ENCODE measurements at places on chromosomes 11 and 22. TPM values are rescaled to one million over a fixed set of nuclear protein-coding genes. Genes with fewer than 3 reads are reported as not detected.
A peak's percentile ranks its signal among the peaks of the same experiment; 100 is the strongest.

The DDTL gene
- not detected for total RNA-seq

The APOA5 gene
- not detected for total RNA-seq

The PKP3 gene
- total RNA-seq: 0.42 TPM

The KRTAP5-9 gene
- total RNA-seq: not detected

The INS gene
- not detected for total RNA-seq

The ELP4 gene
- 20.3 TPM for total RNA-seq

The MPZL2 gene
- total RNA-seq: not detected

The CYP2D6 gene
- total RNA-seq: 3.5 TPM

The MRGPRX4 gene
- total RNA-seq: not detected

The RFPL2 gene
- not detected for total RNA-seq

The OR51E1 gene
- not detected for total RNA-seq

The ELFN2 gene
- total RNA-seq: 0.09 TPM

The LINC01488 gene
- total RNA-seq: not detected

- peaks cover 40% of the 10 kb centered on the region for H3K27me3 ChIP-seq
- no peak overlapping the region for H3K4me3 ChIP-seq
- no peaks in the 10 kb centered on the region for H3K36me3 ChIP-seq
- H3K27ac ChIP-seq: no peak overlapping the region
Observed at GRCh38 chr22:50735739-50736030, 2.3 kb upstream of the ACR start.

- H3K4me3 ChIP-seq: peak overlapping the region; percentile 90
- peak overlapping the region; percentile 97 for H3K27ac ChIP-seq
- peaks cover 11% of the 10 kb centered on the region for H3K27me3 ChIP-seq
- no peaks in the 10 kb centered on the region for H3K36me3 ChIP-seq
- no peak for DNase-seq
- peaks cover 21% of the 10 kb centered on the region for H3K4me1 ChIP-seq
Observed at GRCh38 chr22:38569181-38569971, 607 bp downstream of the DMC1 start.

DNA sequence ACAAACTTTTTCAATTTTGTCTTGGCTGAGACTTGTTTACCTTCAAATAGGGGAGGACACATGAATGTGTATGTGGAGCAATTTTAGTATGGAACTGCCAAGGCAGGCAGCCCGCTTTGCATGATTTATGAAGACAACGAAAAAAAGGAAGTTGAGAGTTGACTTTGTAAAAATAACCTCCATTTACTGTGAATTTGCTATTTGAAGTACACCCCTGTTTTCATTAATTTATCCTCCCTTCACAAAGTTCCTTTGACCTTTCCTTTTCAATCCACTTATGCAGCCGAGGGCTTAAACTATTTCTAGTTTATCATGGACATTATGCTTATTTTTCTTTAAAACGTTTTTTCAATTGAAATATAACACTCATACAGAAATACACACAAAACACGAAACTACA is 369.6 kb upstream of the CADM1 start:
- H3K27ac ChIP-seq: no peak overlapping the region
- H3K4me3 ChIP-seq: no peak overlapping the region
- peaks cover 21% of the 10 kb centered on the region for H3K4me1 ChIP-seq
- no peaks in the 10 kb centered on the region for H3K36me3 ChIP-seq

DNA sequence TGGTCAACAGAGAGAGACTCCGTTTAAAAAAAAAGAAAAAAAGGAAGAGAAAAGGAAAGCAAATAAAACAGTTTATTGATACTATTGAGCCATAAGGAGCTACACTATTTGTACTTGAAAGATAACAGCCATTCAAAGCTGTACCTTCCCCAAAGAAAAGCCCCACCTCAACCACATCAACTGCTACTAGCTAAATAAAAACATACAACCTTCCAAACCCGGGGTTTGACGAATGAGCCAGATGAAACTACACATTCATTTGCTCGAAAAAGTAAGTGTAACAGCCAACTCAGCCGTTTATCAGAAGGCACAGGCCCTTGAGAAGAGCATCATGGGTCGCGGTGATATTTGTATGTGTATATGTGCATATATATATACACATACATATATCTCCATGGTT is 78.4 kb downstream of the SIK3 start:
- H3K36me3 ChIP-seq: no peaks in the 10 kb centered on the region
- peaks cover 10% of the 10 kb centered on the region for H3K4me1 ChIP-seq
- H3K4me3 ChIP-seq: no peak overlapping the region
- no peak for DNase-seq

GRCh38 chr22:19497245-19497644 is 17.5 kb downstream of the CDC45 start:
- no peaks in the 10 kb centered on the region for H3K27me3 ChIP-seq
- H3K36me3 ChIP-seq: peaks cover 4% of the 10 kb centered on the region
- no peak overlapping the region for H3K27ac ChIP-seq

DNA sequence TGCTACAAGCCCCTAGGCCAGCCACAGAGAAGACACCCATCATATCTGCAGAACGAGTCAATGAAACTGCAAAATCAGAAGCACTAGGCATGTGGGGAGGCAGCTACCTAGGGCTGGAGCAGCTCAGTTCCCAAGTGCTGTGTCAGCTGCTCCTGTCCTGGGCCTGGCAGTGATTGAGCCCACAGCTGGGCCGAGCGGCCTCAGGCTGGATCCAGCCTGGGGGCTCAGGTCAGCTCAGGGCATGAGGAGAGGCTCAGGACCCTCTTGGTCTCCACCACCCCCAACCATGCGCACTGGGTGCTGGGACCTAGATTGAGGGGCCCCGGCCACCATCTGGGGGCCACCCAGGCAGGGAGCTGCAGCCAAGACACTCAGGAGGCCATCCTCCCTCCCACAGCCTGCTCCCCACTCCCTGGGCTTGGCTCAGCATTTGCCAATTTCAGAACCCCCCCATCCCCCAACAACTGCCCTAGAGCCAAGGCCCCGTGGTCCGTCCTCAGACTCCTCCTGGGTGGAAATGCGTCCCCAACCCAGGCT is 2.4 kb upstream of the TNNT3 start:
- no peak overlapping the region for H3K27ac ChIP-seq
- peaks cover 2% of the 10 kb centered on the region for H3K36me3 ChIP-seq
- H3K4me1 ChIP-seq: no peaks in the 10 kb centered on the region
- no peaks in the 10 kb centered on the region for H3K27me3 ChIP-seq

GRCh38 chr11:111582881-111583280 is 19.4 kb upstream of the SIK2 start:
- H3K27me3 ChIP-seq: no peaks in the 10 kb centered on the region
- H3K4me1 ChIP-seq: no peaks in the 10 kb centered on the region
- no peaks in the 10 kb centered on the region for H3K36me3 ChIP-seq
- H3K4me3 ChIP-seq: no peak overlapping the region

- no peak overlapping the region for H3K4me3 ChIP-seq
- DNase-seq: no peak
- H3K36me3 ChIP-seq: no peaks in the 10 kb centered on the region
- H3K4me1 ChIP-seq: peaks cover 68% of the 10 kb centered on the region
- no peak overlapping the region for H3K27ac ChIP-seq
- H3K27me3 ChIP-seq: no peaks in the 10 kb centered on the region
Observed at GRCh38 chr22:43008921-43009320, 6.0 kb downstream of the PACSIN2 start.

GRCh38 chr11:60389279-60389910 is 6.9 kb upstream of the MS4A14 start:
- H3K27me3 ChIP-seq: no peaks in the 10 kb centered on the region
- no peak for DNase-seq
- no peaks in the 10 kb centered on the region for H3K4me1 ChIP-seq
- no peak overlapping the region for H3K27ac ChIP-seq
- H3K4me3 ChIP-seq: no peak overlapping the region

GRCh38 chr11:131063638-131064037 is 147.4 kb upstream of the SNX19 start:
- no peaks in the 10 kb centered on the region for H3K36me3 ChIP-seq
- no peaks in the 10 kb centered on the region for H3K27me3 ChIP-seq
- H3K4me3 ChIP-seq: no peak overlapping the region

GRCh38 chr11:4090258-4090657 is 4.3 kb upstream of the RRM1 start:
- H3K4me1 ChIP-seq: peaks cover 11% of the 10 kb centered on the region
- no peaks in the 10 kb centered on the region for H3K27me3 ChIP-seq
- peak overlapping the region; percentile 14 for H3K4me3 ChIP-seq
- DNase-seq: no peak

GRCh38 chr11:111115890-111116289 is 129.6 kb upstream of the POU2AF2 start:
- DNase-seq: no peak
- no peak overlapping the region for H3K27ac ChIP-seq
- no peaks in the 10 kb centered on the region for H3K4me1 ChIP-seq
- no peak overlapping the region for H3K4me3 ChIP-seq

GRCh38 chr11:69705901-69706787 is 2.3 kb upstream of the FGF19 start:
- peaks cover 82% of the 10 kb centered on the region for H3K27me3 ChIP-seq
- H3K36me3 ChIP-seq: no peaks in the 10 kb centered on the region
- no peak overlapping the region for H3K27ac ChIP-seq
- peaks cover 17% of the 10 kb centered on the region for H3K4me1 ChIP-seq
- no peak for DNase-seq

- H3K4me1 ChIP-seq: peaks cover 42% of the 10 kb centered on the region
- no peaks in the 10 kb centered on the region for H3K36me3 ChIP-seq
- H3K27ac ChIP-seq: no peak overlapping the region
- H3K4me3 ChIP-seq: no peak overlapping the region
- H3K27me3 ChIP-seq: peaks cover 6% of the 10 kb centered on the region
Observed at GRCh38 chr22:42294034-42294985, 23.9 kb upstream of the TCF20 start.

DNA sequence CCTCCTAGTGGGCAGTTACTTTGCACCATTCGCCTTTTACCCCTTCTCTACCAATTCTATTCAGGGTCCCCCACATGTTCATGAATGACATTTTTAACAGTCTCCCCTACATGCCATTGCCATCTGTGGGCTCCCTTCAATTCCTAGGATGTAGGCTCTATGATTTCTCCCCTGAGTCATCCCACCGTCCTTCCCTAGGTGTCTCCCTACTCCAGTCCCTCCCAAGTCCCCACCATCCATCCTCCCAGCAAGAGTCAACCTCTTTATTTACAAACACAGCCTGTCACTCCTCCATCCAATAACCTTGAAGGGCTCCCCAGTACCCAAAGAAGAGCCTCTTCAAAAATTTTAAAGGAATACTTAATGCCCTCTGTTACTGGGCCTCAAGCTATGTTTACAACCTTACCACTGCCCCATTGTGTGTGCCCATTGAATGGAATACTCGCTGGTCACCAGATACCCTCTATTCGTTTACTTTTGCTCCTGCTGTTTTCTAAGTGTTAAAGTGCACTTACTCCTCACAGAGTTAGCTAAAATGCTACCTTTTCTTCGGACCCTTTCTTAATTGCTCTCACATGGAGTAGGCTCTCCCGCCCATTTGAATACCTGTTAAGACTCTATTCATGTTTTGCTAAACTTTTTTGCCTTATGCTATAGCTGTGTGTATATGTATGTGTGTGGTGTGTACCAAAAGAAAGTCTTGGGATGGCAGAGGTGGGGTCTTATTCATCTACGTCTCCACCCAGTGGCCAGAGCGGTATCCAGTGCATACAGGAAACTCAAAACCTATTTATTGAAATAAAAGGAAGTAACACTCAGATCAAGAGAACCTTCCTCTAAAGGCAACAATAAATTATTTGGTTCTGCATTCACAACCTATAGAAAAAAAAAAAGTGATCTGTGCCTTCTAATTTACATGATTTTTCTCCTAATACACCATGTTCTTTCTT is 235.8 kb upstream of the CCDC90B start:
- no peak for DNase-seq
- H3K27me3 ChIP-seq: no peaks in the 10 kb centered on the region
- H3K4me3 ChIP-seq: no peak overlapping the region
- peaks cover 21% of the 10 kb centered on the region for H3K4me1 ChIP-seq
- H3K27ac ChIP-seq: no peak overlapping the region
- no peaks in the 10 kb centered on the region for H3K36me3 ChIP-seq

DNA sequence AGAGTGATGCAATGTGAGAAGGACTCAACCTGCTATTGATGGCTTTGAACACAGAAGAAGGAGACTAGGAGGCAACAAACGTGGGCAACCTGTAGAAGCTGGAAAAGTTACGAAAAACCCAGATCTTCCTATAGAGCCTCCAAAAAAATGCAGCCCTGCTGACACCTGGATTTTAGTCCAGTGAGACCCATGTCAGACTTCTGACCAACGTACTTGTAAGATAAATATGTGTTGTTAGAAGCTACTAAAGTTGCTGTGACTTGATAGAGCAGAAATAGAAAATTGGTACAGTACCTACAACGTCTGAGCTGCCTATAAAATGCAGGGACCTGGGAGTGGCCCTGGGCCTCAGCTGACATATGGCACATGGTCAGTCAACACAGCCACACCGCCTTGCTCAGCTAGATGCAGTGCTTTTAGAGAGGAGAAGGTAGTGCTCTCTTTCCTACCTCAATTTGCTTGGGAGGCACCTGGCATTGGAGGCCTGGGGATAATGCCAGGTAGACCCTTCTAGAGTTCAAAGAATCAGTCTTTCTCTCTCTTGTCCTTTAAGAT is 97.4 kb downstream of the ARL14EP start:
- H3K27me3 ChIP-seq: no peaks in the 10 kb centered on the region
- DNase-seq: no peak
- no peak overlapping the region for H3K27ac ChIP-seq
